CD4-positive, alpha-beta T cell treated with Interleukin-4 for 4 hours (primary cell): ENCODE measurements at places on chromosomes 5 and 9.

- no peak for DNase-seq
Observed at GRCh38 chr5:176796411-176796810, 13.9 kb upstream of the UNC5A start.

DNA sequence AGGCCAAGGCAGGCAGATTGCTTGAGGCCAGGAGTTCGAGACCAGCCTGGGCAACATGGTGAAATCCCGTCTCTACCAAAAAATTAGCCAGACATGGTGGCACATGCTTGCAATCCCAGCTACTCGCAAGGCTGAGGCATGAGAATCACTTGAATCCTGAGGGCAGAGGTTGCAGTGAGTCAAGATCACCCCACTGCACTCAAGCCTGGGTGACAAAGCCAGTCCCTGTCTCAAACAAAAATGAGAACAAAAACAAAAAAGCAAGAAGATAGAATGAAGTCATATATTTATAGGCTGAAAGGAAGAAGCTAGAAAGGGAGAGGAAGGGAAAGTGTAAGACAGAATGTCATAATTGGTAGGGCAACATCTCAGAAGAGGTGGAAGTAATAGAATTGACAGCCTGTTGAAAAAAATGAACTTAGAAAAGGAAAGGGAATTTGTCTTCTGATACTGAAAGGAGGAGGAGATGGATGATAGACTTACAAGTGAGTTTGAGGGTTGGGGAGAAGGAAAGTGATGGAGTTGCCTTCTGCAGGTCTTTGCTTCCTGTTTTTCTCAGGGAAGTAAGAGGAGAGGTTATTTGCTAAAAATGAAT lies 32.2 kb downstream of the CARD6 start:
- no peak for DNase-seq

- no peak for DNase-seq
Observed at GRCh38 chr9:87494970-87495471, 2.6 kb upstream of the DAPK1 start.

- DNase-seq, result no peak
Observed at GRCh38 chr5:160061770-160062169, 52.8 kb downstream of the TTC1 start.

- DNase-seq, result no peak
Observed at GRCh38 chr9:131259432-131259898, 16.8 kb downstream of the FAM78A start.

GRCh38 chr5:30838936-30839496 lies 354.5 kb upstream of the CDH6 start:
- DNase-seq, result no peak

DNA sequence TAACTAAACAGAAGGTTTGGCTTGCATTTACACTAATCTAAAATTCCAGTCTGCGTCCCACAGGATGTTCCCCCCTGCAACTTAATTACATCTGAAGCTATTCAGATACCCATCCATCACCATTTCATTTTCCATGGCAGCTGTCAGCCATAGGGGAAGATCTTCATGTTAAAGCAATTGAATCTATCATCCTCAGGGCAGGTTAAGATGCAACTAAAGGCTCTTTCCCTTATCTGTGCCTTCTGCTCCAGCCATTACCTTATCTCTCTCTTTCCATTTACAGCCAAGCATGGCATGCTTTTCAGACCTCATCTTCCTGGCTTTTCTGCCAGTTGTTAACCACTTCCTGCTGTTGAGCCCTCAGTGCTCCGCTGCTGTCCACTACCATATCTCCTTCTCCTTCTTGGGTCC lies 15.8 kb upstream of the HACD4 start:
- no peak for DNase-seq

GRCh38 chr9:94922098-94922607 lies 195.7 kb downstream of the AOPEP start:
- no peak for DNase-seq

DNA sequence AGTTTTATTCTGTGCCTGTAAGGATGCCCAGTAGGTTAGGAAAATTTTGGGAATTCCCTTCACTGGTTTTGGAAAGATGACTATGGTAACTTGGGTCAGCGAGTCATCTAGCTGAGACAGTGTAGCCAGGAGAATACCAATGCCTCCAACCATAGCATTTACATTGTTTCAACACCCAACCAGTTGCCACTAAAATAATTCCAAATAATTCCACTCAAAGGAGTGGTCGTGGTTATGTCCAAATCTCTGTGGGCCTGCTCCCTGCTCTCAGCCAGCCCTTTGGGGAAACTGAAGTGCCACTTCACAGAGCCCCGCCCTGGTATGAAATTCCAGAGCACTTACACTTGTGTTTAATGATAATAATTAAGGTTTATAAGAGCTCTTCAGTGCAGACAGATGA lies 310.5 kb downstream of the PLK2 start:
- DNase-seq, result no peak
